ENCODE measurements at places on chromosomes 12 and 14.

DNA sequence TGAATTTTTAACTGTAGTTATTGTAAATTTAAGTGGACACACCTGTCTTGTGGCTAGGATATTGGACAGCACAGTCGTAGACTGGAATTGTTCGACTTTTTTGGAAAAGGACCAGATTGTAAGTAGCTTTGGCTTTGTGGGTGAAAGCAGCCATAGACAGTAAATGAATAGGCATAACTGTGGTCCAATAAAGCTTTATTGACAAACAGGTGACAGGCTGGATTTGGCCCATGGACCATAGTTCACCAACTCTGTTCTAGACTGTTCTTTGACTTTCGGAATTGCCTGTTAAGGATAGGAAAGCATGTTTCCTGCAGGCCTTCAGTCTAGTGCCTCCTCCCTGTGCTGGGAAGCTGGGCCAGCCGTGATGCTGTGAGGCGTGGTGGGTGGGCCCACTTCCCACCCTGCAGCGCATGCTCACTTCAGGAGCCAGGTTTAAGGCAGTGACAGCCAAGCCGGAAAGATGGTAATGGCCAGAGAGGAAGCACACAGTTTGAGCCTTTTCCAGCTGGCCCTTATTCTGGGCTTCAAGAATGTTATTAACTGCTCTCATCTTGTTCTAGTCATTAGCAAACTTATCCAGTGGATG lies 51.8 kb downstream of the PPP2R5C start:
- DNase-seq, result no peak

DNA sequence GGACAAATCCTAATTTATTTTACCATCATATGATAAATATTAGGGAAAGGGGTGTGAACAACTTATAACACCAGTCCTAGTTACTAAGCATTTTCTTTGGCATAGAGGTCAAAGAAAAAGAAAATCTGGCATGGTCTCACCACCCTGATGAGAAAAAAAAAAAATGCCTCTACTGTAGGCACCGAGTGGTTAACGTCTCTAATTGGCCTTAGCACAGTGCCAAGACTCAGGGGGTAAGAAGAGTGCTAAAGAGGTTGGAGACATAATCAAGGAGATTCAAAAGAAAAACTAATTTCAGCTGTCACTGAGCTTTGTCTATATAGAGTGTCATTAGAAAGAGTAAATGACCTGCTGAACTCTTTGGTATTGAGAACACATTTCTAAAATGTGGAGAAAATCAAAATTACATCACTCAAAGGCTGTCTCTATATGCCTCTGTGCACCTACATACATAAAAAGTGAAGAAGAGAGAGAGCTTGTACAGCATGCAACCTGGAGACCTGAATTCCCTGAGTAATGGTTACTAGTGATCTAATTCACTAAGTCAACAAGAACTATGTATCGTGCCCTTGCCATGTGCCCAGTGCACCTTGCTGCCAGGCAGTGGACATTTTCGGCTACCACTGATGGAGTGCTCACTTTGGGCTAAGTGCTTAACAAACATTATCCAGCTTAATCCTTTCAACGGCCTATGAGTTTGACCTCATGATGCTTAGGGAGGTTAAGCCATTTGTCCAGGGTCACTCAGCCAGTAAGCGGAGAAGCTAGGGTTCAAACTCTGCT lies 113.8 kb upstream of the G2E3 start:
- DNase-seq, result no peak

- DNase-seq, result no peak
These were observed 98.6 kb downstream of the GPATCH2L start for GRCh38 chr14:76250302-76250701.

DNA sequence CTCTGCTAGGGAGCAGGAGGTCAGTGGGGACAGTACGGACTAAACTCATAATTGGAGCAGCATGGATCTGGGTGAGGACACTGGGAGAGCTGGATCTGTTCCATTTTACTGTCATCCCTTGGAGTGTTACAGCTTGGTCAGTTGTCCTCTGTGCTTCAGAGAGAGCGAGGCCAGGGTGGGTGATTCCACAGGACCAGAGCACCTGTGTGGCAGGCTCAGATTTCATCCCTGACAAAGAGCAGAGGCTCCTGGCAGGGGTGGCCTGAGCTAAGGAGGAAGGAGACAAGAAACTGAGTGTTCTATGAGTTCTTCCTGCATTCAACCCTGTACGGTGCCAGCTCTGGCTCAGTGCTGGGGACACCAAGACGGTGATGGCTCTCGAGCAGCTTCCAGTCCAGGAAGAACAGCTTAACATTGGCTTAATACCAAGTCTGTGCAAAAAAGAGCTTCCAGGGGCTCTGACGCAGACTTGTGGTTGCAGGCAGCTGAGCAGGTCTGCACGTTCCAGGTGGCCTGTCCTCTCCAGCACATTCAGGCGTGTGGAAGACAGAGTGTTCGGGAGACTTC lies 8.4 kb upstream of the PGF start:
- peak; percentile 52 for DNase-seq

- no peak for DNase-seq
These were observed 15.4 kb downstream of the RIMBP2 start for GRCh38 chr12:130700492-130701401.

- DNase-seq, result peak; percentile 96
These were observed 14.2 kb upstream of the WDR20 start for GRCh38 chr14:102125546-102125945.

- DNase-seq, result peak; percentile 69
These were observed 3.3 kb downstream of the COL2A1 start for GRCh38 chr12:48000878-48001504.

DNA sequence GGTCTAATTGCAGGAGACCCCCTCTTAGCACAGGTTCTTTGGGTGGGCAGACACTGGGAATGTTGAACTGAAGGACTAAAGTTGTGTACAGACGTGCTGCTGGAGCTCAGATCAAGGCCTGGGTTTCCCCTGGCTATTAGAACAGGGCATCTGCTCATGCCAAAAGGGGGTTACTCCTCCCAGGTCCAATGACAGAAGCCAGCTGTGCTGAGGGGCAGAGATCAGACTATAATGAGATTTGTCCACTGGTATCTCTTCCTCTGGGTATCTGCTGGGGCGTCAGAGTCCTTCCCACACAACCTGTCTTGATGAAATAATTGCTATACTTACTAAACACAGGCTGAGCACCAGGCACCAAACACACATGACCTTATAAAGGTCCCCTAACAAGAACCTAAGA lies 42.6 kb downstream of the LTBP2 start:
- DNase-seq, result no peak

- no peak for DNase-seq
These were observed 50.4 kb downstream of the NUAK1 start for GRCh38 chr12:106088246-106088808.

- no peak for DNase-seq
These were observed 3.5 kb upstream of the KRT1 start for GRCh38 chr12:52683575-52684300.

- no peak for DNase-seq
These were observed 44.5 kb upstream of the AMN1 start for GRCh38 chr12:31773223-31773750.

DNA sequence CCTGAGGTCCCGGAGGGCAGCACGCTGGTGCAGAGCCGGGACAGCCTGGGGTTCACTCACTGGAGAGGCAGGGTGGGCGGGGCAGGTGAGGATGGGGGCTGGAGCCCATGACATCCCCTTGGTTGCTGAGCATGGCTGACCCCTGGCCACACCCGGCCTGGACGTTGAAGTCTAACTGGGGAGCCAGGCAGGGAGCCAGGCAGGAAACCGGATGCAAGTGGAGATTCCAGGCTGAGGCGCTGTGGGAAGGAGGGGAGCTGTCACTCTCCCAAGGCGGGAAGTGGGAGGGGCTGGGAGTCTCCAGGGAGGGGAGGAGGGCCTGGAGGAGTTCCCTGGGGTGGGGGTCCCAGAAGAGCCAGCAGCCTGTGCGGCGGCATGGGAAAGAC lies 7.7 kb upstream of the INF2 start:
- DNase-seq, result peak; percentile 86

DNA sequence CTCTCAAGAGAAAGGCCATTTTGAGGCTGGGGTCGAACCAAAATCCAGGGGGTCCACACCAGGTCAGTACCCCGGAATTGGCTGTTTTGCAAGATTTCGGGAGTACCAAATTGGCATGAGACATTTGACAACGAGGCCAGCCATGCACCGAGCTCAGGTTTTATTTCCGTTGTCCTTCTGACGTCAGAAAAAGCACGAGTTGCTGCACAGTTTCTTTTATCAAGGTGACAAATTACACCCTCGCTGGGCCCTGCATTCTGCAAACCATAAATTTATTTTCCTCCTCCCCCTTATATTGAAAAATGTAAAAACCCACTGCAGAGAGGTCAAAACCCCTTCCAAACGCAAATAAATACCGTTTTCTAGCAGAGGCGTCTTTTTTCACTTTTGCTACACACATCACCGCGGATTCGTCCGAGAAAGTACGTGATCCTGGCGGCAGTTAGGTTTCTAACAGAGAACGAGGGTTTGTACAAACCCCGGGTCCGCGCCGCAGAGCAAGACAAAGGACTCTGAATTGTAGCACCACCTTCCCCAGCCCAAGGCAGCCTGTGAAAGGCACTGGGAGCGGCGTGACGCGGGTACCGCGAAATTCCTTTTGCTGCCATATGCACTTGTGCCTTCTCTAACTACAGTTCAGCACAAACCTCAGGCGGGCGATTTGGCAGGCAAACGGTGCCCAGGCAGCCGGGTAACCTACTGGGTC lies 1.8 kb downstream of the SLC38A1 start:
- DNase-seq, result peak; percentile 64

GRCh38 chr12:26340649-26341048 lies 145.3 kb downstream of the SSPN start:
- peak; percentile 3 for DNase-seq

DNA sequence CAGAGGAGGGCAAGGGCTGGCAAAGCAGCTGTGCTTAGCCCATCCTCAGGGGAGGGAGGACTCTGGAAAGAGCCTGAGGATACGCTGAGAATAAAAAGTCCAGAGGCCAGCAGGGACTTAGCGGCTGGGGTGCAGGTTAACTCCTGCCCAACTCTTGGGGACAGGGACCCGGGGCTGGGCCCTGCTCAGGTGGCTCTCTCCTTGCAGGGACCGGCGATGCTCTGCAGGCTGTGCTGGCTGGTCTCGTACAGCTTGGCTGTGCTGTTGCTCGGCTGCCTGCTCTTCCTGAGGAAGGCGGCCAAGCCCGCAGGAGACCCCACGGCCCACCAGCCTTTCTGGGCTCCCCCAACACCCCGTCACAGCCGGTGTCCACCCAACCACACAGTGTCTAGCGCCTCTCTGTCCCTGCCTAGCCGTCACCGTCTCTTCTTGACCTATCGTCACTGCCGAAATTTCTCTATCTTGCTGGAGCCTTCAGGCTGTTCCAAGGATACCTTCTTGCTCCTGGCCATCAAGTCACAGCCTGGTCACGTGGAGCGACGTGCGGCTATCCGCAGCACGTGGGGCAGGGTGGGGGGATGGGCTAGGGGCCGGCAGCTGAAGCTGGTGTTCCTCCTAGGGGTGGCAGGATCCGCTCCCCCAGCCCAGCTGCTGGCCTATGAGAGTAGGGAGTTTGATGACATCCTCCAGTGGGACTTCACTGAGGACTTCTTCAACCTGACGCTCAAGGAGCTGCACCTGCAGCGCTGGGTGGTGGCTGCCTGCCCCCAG lies 2.8 kb downstream of the B3GNT4 start:
- no peak for DNase-seq

DNA sequence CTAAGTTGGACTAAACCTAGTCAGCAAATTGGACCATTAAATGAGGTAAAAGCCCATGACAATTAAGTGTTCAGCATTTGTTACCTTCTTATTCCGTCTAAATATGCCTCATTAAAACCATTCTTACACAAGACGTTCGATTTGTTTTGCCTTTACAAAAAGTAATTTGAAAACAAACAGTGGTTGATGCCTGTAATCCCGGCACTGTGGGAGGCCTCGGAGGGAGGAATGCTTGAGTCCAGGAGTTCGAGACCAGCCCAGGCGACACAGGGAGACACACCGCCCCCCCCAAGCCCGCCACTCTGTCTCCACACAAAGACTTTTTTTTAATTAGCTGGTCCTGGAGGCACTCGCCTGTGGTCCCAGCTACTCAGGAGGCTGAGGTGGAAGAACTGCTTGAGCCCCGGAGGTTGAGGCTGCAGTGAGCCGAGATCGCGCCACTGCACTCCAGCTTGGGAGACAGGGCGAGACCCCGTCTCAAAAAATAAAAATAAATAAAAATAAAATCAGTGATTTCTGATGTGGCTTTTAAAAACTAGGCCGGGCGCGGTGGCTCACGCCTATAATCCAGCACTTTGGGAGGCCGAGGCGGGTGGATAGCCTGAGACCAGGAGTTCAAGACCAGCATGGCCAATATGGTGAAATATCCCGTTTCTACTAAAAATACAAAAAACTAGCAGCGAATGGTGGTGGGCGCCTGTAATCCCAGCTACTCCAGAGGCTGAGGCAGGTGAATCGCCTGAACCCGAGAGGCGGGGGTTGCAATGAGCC lies 856 bp upstream of the EIF4B start:
- DNase-seq, result peak; percentile 12

- no peak for DNase-seq
These were observed 696.1 kb downstream of the DIO2 start for GRCh38 chr14:79515158-79515557.
